ENCODE measurements at places on chromosomes 6 and 20.

GRCh38 chr20:34495916-34496315 lies 20.3 kb upstream of the DYNLRB1 start:
- no peak for DNase-seq

DNA sequence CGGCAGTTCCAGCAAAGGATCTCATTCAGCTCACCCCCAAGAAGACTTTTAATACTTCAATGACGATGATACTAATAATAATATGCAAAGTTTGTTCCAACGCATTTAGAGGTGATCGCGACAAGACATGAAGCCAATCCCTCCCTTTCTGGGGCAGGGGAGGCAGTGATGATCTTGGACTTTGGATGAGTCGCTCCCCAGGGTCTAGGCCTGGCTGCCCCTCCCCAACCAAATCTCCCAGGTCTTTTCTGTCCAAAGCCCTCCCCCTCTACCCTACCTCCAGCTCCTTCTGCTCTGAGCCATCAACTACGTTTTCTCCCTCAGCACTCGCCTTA lies 33.9 kb downstream of the HLA-A start:
- no peak for DNase-seq

DNA sequence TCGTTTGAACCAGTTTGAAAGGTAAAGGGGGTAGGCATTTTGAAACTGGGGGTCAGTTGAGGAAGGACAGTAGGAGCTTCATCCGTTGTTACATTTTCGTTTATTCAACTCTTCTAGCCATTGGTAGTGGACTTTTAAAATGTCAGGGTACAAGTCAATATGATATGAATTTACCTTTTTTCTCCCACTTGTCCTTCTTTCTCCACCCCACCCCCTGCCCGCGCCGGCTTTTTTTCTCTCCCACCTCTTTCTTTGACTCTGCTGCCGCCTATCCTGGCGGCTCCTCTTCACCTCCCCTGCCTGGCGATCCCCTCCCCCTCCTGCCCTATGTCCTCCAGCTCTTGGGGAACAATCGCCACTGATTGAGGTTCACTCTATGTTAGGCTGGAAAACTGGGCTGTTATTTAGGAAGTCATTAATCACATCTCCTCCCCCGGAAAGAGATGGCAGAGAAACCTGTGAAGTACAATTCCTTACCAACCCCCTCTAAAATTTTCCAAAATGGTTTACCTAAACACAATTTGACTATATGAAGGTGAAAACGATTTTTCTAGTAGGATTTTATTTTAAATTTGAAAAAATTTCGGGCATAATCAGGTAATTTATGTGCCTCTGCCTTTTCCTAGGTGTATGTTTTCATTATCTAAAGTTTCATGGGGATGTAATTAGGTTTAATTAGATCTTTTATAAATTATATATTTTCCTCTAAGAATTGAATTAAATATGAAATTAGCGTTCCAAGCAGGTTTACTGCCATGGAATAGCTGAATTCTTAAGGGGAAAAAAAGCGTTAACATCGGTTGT lies 778 bp upstream of the LIN28B start:
- no peak for DNase-seq

DNA sequence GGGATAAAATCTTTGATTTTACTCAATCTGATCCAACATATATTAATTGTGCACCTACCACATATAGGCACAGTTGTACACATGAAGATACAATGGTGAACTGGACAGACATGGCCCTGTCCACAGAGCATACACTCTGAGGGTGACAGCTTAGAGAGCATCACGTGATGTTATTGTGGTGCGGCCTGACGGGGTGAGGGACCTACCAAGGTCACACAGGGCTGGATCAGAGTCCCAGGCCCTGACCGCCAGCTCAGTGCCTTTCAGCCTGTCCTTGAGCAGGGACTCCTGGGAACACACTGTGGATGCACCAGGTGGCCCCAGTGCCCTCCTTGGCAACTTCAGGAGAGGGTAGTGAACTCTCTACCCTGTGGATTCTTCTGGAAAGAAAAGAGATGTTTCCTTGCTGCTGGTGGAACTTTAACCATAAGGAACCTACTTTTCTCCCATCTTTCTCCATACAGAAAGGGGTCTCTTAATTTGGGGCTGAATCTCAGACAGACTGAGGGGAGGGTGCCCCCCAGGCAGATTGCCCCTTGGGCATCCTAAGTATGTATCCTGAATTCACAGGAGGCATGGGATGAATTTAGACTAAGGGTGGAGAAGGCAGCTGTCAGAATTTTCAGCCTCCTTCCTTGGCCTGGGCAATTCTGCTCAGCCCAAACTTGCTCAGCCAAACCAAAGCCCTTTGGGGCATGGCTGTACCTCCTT lies 26.5 kb downstream of the PCK1 start:
- DNase-seq = no peak

DNA sequence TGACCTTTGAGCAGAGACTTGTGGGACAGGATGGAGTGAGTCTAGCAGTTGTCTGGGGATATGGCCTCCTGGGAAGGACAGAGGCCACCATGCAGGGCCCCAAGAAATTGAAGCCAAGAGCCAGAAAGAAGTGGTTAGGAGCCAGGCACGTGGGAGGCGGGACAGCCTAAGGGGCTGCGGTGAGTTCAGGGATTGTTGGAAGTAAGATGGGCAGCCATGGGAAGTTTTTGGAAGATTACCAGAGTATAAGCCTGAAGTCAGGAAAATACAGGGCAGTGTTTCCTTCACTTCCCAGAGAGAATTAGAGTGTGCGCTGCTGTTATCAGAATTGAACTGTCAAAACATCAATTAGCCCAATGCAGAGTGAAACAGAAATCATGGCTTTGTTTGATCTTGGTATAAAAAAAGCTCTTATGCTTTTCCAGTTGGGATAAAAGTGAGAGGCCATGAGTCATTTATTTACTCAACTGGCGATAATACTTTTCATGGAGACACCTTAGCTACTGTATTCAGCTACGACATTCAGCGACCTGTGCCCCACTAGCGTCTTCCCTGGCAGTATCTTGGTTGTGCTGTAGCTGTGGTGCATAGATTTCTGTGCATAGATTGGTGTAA lies 66.9 kb downstream of the PHACTR2 start:
- no peak for DNase-seq

- DNase-seq = no peak
Observed at GRCh38 chr6:54695815-54696214, 150.8 kb upstream of the FAM83B start.

- DNase-seq = no peak
Observed at GRCh38 chr6:95384988-95385387, 192.3 kb upstream of the MANEA start.

GRCh38 chr6:150636808-150637207 lies 37.1 kb downstream of the PLEKHG1 start:
- no peak for DNase-seq

- no peak for DNase-seq
Observed at GRCh38 chr6:82260997-82261732, 13.6 kb upstream of the IBTK start.

GRCh38 chr6:113631666-113632065 lies 225.5 kb upstream of the MARCKS start:
- DNase-seq = no peak

DNA sequence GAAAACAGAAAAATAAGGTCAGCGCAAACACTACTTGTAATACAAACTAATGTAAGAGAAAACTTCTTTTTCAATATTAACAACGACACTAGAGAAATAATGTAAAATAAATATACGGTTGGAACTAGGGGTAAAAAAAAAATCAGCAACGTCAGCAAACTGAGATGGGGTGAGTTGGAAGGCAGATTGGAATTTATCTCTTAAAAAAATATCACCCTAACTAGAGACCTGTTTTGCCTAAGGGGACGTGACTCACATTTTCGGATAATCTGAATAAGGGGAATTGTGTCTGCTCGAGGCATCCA lies 705 bp upstream of the UTRN start:
- no peak for DNase-seq

GRCh38 chr6:1080453-1081337 lies 231.2 kb upstream of the FOXQ1 start:
- DNase-seq = no peak

- no peak for DNase-seq
Observed at GRCh38 chr20:6074145-6074561, 20.3 kb upstream of the LRRN4 start.

GRCh38 chr20:3788685-3789155 lies 2.2 kb upstream of the CENPB start:
- DNase-seq = no peak

DNA sequence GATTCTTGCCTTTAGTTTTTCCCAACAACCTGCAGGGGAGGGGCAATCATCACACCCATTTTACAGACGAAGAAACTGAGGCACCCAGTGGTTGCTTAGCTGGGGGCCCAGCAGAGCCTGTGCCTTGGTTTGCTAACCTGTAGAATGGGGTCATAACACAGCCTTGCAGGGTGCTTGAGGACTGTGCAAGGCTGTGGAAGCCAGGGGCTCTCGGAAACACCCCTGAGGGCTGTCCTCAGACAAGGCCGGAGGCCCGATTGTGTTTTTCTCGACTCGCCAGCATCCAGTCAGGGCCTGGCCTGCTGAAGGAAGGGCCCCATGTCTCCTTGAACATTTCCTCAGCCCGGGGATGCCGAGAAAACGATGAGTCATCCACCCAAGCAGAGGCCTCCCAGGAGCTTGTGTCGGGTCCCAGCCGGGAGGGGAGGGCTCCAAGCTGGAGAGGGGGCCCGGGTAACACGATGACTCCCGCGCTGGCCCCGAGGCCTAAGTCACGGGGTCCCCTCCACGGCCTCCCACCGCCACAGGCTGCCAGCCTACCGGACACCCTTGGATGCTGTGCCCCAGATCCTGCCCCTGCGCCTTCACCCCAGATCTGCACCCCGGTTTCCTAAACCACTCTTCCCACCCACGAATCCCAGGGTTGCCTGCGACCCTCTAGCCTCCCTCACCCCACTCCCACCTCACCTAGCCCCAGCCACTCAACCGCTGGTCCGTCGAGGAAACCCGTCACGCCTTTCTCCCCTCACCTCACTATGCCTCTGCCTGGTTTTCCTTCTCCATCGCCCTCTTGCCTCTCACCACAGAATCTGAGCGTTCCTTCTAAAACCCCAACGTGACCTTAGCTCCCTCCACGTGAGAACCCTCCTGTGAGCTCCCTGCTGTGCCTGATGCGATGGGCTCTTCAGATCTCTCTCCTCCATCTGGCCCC lies 10.6 kb downstream of the NOL4L start:
- peak; percentile 34 for DNase-seq

DNA sequence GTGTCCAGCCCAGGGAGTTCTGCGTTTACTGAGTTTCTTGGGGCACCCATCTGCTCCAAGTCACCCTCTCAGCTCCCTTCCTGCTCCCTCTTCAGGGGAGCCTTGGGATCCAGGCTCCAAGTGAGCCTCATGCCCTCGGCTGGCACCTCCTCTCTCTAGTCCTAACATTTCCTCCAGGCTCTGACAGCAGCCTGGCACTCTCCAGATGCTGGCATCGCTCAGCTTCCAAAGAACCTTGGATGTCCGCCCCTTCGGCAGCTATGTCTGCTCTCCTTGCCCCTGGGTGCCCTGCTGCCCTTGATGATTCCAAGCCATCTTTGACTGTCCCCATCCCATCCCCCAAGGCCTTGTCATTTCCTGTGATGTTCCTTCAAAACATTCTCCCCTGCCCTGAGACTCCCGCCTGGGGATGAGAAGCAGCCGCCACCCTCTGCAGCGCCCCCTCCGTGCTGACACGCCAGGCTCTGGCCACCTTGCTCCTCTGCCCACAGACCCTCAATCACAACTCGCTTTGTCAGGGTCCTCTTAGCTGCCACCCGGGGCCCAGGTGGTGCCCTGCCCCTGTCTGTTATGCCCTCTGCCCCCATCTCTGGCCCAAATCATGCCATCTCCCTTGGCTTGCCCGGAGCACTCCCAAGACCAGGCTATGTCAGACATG lies 6.6 kb upstream of the GFRA4 start:
- DNase-seq = no peak

- no peak for DNase-seq
Observed at GRCh38 chr6:37552267-37552666, 52.6 kb upstream of the CCDC167 start.

- DNase-seq = no peak
Observed at GRCh38 chr6:155740781-155741399, 285.3 kb upstream of the NOX3 start.

GRCh38 chr20:54469293-54469692 lies 6.1 kb upstream of the DOK5 start:
- no peak for DNase-seq

- DNase-seq = no peak
Observed at GRCh38 chr6:115668211-115668610, 392.5 kb downstream of the FRK start.

GRCh38 chr6:134288538-134289203 lies 29.2 kb downstream of the SGK1 start:
- DNase-seq = peak; percentile 3
